ENCODE measurements at places on chromosomes 12 and 14. TPM values are rescaled to one million over a fixed set of nuclear protein-coding genes. Genes with fewer than 3 reads are reported as not detected.

- DNase-seq: peak; percentile 41
Observed at GRCh38 chr14:95759941-95760340, 46.0 kb upstream of the TCL1A start.

GRCh38 chr12:72274931-72275330 is 2.8 kb downstream of the TRHDE start:
- no peak for DNase-seq

DNA sequence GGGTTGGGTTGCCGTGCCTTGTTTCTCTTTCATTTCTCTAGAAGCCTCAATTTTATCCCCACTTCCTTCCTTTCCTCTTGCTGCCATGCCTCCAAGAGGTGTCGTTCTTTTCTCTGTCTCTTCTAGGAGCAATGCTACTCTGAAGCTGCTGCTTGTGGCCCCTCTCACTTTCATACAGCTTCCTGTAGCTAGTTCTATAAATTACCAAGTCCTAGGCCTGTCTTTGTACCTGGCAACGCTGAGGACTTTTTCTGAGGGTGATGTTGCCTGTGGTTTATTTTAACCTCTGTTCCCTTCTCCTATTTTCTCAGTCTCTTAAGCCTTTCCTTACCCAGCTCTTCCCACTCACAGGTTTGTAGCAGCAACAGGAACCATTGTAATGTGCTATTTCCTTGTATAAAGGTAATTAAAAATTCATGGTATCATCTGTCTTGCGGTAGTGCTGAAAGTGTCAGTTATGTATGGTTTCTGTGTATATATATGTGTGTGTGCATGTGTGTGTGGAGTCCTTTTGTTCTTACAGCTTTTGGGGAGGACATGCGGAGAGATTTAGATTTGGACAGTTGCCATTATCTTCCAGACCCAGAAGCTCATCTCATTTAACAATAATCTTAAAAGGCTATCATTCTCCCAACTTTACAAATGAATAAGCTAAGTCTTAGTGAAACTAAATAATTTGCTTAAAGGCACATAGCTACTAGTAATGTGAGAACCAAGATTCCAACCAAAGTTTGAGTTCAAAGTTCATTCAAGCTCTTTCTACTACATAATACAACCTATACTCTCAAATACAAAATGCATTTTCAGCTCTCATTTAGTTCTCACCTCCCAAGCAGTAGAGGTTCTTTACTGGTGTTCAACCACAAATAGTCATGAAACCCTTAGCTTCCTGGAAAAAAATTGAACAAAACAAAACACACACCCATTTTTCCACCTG is 43.8 kb downstream of the DDHD1 start:
- DNase-seq: peak; percentile 69

- DNase-seq: no peak
Observed at GRCh38 chr12:107448198-107448597, 237.4 kb upstream of the PWP1 start.

DNA sequence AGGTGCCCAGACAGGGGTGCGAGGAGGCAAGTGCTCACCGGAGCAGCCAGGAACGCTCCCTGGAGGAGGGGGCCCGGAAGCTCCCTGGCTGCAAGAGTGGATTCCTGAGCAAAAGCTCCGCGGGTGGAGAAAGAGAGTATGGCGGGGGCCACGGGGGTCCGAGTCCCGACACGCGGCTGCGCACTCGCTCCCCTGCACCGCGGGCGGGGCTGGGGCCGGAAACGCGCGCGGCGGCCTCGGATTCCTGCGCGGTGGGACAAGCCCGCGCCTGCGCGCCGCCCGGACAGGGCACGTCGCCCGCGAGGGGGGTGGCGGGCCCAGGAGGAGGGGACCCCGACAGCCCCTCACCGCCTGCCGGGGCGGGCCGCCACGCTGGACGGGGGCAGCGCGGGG is 27.8 kb upstream of the GPR132 start:
- no peak for DNase-seq

GRCh38 chr12:57001448-57001906 is 4.9 kb downstream of the ZBTB39 start:
- peak; percentile 31 for DNase-seq

GRCh38 chr14:36021030-36021422 is 155.5 kb downstream of the PTCSC3 start:
- no peak for DNase-seq

DNA sequence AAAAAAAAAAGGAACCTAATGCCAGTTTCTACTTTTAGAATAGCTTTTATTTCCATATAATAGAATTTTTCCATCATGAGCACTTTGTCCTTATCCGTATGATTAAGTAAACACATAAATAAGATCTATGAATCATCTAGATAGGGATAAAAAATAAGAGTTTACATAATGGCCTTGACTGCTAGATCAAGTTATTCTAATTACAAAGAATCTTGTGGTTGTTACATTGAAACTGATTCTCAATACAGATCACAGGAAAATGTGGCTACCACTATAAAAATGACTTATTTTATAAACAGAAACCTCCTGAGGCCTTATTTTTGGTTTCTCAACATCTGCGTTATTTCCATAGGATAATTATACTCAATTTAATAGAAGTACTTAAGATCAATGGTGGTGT is 34.4 kb upstream of the NDUFA12 start:
- no peak for DNase-seq

- no peak for DNase-seq
Observed at GRCh38 chr14:32367516-32367915, 38.4 kb downstream of the AKAP6 start.

- no peak for DNase-seq
Observed at GRCh38 chr12:100017056-100017455, 32.3 kb upstream of the ANKS1B start.

GRCh38 chr14:69999261-69999674 is 120.1 kb downstream of the SMOC1 start:
- DNase-seq: peak; percentile 80

DNA sequence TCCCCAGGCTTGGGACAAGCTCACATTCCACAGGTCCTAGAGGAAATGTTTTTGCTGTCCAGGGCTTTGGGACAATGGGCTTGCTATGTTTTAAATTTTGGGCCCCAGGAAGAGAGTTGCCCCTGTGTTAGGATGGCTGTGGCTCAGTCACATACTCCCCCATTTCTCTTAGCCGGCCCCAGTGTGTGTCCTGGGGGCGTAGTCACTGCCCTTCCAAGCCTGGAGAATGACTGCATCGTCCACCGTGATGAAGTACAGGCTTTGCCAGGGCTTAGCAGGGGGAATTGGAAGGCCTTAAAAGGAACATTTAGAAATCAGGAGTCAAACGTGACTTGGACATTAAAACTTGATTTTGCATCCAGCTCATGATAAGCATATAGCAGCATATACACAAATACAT is 293.6 kb downstream of the CACNA1C start:
- DNase-seq: no peak

GRCh38 chr14:75702122-75702521 is 41.1 kb downstream of the TTLL5 start:
- DNase-seq: no peak

DNA sequence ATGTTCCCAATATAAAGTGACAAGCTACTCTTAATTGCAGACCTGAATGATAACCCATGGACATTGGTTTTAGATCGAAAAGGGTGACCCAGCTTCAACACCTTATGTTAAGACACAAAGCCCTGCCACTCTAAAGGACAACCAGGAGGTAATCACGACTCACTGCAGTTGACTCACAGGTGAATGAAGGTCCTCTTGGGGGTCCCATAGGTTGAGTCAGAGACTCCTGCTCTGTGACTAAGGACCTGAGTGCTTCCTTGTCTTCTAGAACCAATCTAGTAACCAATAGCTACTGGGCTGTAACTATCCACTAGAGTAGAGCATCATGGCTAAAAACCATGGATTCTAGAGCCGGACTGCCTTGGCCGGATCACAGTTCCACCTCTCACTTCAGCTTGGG is 73.8 kb downstream of the KCNK10 start:
- DNase-seq: no peak

Gene LACRT
- total RNA-seq: not detected

Gene ADAMTS20
- not detected for total RNA-seq

Gene ITFG2
- total RNA-seq: 9.3 TPM

Gene MYO1H
- total RNA-seq: not detected

Gene KERA
- total RNA-seq: not detected

Gene PCED1B
- total RNA-seq: 4.2 TPM

Gene WNT1
- total RNA-seq: not detected

Gene KRT80
- 2.1 TPM for total RNA-seq

Gene KCNMB4
- total RNA-seq: under 0.01 TPM
